T-helper 22 cell (primary cell): ENCODE measurements at places on chromosomes 6 and 20.

DNA sequence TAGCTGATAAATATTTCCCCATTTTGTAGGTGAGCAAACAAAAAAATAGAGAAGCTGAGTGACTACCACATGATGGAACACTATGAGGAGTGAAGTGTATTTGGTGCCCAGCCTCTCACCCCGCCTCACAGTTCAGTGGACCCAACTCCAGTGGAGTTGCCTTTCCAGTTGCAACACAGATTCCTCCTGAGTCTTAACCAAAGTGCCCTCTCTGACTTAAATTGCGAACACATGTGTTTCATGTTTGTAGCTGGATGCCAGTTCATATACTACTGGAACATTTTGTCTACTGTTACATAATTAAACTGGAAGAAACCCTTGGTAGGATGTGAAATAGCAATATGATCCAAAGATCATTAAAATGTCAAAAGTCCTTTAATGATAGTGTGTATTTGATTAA is 448.9 kb downstream of the COL12A1 start:
- DNase-seq, result no peak

GRCh38 chr20:12575352-12576095 is 433.2 kb upstream of the SPTLC3 start:
- DNase-seq, result no peak

DNA sequence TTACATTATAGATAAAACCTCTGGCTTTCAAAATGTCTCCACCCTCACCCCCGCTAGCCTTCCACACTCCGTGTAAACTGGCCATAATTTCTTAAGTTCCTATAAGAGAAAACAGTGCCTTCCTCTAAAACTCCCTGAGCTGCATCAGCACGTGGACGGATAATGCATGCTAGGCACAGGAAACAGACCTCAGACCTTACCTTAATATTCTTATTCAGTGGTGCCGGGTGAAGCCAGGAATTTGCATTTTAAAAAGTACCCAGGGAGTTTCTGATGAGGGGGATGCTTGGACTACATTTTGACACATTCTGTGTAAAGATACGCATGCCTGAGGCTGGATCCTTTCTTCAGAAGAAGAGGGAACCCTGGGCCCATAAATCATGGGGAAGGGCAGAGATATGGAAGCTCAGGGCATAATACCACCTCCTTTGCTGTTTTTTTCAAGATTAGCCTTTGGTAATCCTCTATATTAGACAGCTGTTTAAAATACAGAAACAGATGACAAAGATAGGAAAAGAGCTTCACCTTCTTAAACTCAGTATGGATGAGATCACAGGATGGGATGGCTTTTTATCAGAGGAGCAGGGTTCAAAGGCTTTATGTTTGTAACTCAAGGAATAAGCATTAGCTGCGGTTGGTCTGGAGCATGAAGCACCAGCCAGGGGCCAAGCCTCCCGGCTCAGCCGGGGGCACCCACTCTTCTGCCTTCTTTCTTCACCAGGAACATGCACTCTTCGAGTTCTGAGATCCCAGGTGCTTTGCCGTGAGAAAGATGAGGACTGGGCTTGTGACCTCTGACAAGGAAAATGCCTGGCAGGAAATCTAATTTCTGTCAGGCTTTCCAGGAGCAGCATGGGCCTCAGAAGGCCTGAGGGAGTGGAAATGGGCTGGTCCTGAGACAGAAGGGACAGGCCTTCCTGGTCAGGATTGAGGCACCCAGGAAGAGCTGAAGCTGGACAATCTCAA is 218.1 kb upstream of the SOX4 start:
- DNase-seq, result no peak

DNA sequence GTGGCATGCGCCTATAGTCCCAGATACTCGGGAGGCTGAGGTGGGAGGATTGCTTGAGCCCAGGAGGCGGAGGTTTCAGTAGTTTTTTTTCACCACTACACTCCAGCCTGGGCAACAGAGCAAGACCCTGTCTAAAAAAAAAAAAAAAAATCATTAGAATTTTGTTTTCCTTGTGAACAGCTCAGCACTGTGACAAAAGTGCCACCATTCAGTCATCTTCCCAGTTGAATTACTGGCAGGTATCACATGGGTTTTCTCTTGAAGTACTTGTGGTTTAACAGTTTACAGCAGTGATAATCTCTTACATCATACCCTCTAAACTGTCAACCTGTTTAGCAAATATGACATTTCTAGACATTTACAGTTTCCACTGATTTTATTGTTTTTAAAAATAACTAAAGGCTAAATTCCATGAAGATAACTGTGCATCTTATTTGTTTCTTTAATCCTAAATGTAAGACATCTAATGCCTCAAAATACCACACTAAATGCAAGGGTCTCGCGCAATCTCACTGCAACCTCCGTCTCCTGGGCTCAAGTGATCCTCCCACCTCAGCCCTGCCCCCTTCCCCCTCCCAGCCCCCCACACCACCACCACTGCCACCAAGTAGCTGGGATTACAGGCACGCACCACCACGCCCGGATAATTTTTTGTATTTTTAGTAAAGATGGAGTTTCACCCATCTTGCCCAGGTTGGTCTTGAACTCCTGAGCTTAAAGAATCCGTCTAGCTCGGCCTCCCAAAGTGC is 7.0 kb downstream of the TRPC4AP start:
- DNase-seq, result no peak

DNA sequence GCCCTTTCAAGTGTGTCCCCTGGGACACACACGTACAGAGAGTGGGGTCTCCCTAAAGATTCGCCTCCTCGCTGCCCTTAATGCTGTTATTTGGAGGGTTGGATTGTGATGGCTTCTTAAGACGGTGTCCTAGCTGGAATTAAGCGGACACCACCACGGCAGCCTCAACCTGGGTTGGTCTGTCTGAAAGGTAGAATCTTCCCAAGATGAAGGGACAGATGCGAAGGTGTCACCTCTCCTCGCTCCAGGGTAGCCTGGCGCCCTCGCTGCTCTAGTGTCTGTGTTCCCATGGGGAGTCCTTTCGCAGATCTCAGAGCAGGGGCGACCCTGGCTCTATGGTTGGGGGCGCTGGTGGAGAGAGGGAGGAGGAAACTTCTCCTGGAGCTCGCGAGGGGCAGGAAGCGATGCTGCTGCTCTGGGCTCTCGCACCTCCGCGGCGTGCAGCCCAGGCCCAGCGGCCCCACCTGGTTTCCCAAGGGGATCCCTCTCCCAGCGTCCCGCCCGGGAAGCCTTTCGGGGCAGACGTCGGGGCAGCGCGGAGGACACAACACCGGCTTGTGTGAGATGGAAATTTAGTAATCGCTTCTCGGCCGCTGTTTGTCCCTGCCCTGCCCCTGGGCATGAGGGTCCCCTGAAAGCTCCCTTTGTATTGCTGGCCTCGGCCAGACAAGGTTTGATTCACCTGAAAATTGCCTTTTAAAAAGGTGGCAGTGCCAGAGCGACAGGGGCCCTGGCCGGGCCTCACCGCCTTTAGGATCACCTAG is 1.7 kb downstream of the RSPO3 start:
- no peak for DNase-seq

DNA sequence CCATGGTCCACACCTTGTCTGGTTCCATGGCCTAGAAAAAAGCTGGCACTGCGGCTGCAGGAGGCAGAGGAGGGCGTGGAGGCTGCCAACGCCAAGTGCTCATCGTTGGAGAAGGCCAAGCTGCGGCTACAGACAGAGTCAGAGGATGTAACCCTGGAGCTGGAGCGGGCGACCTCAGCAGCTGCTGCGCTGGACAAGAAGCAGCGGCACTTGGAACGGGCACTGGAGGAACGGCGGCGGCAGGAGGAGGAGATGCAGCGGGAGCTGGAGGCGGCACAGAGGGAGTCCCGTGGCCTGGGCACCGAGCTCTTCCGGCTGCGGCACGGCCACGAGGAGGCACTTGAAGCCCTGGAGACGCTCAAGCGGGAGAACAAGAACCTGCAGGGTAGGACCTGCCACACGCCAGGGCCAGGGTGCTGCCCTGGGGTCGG is 43.4 kb downstream of the MYH7B start:
- no peak for DNase-seq

- no peak for DNase-seq
Observed at GRCh38 chr20:13042458-13042794, 33.7 kb downstream of the SPTLC3 start.

DNA sequence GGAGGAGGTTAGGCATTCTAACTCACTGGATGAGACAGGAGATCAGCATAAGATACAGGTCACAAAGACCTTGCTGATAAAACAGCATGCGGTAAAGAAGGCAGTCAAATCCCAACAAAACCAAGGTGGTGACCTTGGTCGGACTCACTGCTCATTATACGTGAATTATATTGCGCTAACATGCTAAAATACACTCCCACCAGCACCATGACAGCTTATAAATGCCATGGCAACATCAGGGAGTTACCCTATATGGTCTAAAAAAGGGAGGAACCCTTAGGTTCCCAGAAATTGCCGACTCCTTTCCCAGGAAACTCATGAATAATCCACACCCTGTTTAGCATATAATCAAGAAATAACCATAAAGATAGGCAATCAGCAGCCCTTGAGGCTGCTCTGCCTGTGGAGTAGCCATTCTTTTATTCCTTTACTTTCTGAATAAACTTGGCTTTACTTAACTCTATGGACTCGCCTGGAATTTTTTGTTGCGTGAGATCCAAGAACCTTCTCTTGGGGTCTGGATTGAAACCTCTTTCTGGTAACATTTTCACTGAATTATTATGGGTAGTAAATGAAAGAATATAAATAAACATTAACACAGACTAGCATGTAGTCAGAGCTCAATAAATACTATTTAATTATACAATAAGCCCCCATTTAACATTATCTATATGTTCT is 3.0 kb upstream of the LAMA4 start:
- no peak for DNase-seq

- no peak for DNase-seq
Observed at GRCh38 chr20:49558826-49559225, 9.1 kb downstream of the PTGIS start.

GRCh38 chr6:160999516-160999915 is 7.9 kb downstream of the MAP3K4 start:
- no peak for DNase-seq

GRCh38 chr20:59672576-59672975 is 68.2 kb downstream of the PHACTR3 start:
- no peak for DNase-seq

DNA sequence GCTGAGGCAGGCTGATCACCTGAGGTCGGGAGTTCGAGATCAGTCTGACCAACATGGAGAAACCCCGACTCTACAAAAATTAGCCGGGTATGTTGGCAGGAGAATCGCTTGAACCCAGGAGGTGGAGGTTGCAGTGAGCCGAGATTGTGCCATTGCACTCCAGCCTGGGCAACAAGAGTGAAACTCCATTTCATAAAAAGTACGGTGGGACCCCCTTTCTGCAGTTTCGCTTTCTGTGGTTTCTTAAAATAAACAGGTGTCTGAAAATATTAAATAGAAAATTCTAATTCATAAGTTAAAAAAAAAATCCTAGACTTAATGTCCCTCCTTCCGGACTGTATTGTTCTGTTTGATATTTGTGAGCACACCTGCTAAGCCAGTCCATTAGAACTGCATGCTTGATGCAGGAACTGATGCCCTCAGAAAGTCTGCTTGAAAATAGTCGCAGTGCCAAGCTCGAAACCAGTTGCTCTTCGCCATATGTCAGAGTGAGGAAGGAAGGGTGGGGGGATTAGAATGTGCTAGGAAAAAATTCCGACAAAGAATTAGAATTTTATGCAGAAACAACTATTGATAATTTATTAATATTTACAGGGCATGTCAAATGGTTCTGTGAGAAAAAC is 85.9 kb downstream of the JARID2 start:
- no peak for DNase-seq

- DNase-seq, result no peak
Observed at GRCh38 chr6:71537717-71538116, 249.1 kb downstream of the OGFRL1 start.

DNA sequence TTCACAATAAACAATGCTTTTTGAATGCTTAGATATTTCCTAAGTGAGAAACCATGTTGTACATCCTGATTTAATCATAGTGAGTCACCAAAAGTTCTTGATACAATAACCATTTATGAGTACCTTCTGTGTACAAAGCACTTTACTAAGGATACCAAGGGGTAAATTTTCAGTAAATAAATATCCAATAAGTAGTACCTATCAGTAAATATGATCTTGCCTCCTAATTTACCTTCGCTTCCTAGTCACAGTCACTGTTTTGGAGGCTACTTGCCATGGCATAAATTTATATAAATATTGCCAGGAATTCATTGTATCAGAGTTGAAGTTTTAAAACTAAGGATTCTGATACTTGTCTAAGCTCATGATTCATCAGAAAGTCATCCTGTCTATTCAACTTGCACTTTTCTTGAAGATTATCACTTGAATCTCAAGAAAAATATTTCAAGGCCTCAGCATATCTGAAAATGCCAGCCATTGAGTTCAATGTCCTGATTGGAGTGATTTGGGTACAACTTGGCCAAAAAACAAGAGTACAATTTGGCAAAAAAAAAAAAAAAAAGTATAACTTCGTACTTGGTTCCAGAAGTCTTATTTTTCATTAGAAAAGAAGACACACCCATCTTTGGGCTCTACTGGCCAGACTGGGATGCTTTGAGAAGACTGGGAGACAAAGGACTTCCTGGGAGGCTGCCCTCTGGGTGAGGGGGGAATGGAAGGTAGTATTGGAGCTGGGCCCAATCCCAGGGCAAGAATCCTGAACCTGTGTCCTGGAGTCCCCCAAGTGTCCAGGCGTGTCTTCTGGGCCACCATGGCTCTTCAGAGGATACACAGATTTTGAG is 32.8 kb downstream of the RAB22A start:
- no peak for DNase-seq

DNA sequence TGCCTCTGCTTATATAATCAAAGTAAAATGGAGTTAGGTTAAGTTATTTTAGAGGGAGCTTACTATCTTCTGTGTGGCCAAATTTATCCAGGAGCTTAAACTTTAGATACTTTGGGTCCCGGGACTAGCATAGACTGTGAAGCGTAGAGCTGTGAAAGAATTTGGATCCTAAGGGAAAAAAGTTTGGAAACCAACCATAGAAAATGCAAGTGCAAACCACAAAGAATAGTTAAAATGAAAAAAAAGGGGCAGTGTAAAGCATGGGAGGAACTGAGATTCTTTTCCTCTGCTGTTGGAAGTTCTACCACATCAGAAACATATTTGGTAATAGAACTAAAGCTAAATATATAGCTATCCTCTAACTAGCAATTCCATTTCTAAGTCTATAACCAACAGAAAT is 232.2 kb upstream of the FLRT3 start:
- no peak for DNase-seq

DNA sequence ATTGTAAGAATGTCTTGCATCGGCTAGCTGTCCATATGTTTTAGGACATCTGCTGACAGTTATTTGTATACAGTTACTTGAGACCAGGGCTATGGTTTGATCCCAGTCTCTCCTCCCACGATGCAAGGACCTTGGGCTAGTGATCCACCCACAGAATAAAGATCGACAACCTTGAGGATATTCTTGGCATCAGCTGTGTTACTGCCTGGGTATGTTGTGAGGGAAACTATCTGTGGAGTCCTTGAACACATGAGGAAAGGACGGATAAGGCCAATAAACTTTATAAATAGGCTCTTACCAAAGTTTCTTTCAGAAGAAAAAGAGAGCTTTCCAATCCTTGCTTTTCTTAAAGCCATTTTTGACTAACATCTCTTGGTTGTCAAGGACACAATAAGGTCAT is 70.8 kb upstream of the HEY2 start:
- no peak for DNase-seq
